ENCODE measurements at places on chromosomes 2 and 18.

- no peak for DNase-seq
These were observed 47.1 kb upstream of the REL start for GRCh38 chr2:60834270-60834717.

DNA sequence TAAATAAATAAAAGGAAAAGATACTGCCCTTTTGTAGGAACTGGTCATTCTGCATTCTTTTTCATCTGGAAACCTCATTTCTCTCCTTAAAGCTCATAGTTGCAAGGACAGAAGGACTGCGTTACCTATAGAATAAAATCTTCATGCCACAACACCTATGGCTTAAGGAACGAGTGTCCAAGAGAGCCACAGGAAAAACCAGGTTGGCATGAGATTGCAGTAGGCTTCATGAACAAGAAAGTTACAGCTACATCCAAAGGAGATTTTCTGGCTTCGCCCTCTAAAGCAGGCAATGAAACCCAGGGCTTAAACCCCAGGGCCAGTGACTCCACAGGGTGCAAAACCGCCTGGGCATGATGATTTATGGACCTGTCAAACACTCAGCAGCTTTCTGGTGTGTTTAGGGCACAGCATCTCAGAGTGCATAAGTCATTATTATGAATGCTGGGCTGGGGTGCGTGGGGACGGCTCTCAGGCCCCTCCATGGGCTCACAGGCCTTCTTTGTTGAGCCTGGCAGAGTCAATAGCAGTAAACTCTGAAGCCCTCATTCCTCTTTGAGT lies 30.7 kb upstream of the PIEZO2 start:
- DNase-seq, result no peak

DNA sequence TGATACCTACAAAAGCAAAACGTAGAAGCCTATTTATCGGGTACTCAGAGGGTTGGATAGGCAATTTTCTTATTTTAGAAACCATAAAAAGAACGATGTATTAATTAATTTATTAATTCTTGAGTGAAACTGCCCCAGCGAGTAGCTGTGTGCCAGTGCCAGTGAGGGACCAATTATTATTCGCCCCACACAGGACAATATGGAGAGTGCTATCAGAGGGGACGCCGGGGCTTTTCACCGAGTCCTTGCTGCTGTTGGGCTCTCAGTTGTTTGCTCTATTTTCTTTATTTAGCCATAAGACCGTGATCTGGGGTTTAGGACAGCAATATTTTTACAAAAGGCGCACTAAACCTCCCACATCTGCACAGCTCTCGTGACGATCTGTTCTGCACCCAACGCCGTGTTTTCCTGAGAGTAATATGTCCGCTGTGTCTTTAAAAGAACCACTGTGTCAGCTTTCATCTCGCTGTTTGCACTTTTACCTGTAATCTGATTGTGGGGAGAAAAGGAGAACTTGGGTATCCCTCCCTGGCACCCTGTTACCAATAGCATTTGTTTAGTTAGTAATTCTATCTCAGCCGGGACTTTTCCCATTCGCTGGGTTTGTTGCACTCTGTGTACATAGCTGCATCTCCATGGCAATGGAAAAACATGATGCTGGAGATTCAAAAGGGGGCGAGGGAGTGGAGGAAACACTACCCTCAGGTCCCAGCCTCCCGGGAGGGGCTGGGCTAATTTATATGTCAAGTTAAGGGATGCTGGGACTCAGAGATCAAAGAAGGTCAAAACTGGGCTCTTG lies 30.1 kb upstream of the ZNF516 start:
- DNase-seq, result no peak

- DNase-seq, result no peak
These were observed 14.1 kb downstream of the MFF start for GRCh38 chr2:227339098-227339599.

GRCh38 chr18:60593249-60593648 lies 220.7 kb upstream of the MC4R start:
- no peak for DNase-seq

GRCh38 chr2:44093970-44094369 lies 74.7 kb upstream of the PPM1B start:
- DNase-seq, result no peak

- no peak for DNase-seq
These were observed 3.1 kb downstream of the KCNE4 start for GRCh38 chr2:223055140-223055539.

GRCh38 chr2:69612200-69612599 lies 31.3 kb downstream of the AAK1 start:
- DNase-seq, result no peak
